ENCODE measurements at places on chromosomes 2 and 18.
A peak's percentile ranks its signal among the peaks of the same experiment; 100 is the strongest.

- peak; percentile 93 for DNase-seq
Observed at GRCh38 chr2:29802986-29803385, 118.4 kb downstream of the ALK start.

GRCh38 chr18:34697233-34697632 lies 12.9 kb upstream of the DTNA start:
- peak; percentile 39 for DNase-seq

DNA sequence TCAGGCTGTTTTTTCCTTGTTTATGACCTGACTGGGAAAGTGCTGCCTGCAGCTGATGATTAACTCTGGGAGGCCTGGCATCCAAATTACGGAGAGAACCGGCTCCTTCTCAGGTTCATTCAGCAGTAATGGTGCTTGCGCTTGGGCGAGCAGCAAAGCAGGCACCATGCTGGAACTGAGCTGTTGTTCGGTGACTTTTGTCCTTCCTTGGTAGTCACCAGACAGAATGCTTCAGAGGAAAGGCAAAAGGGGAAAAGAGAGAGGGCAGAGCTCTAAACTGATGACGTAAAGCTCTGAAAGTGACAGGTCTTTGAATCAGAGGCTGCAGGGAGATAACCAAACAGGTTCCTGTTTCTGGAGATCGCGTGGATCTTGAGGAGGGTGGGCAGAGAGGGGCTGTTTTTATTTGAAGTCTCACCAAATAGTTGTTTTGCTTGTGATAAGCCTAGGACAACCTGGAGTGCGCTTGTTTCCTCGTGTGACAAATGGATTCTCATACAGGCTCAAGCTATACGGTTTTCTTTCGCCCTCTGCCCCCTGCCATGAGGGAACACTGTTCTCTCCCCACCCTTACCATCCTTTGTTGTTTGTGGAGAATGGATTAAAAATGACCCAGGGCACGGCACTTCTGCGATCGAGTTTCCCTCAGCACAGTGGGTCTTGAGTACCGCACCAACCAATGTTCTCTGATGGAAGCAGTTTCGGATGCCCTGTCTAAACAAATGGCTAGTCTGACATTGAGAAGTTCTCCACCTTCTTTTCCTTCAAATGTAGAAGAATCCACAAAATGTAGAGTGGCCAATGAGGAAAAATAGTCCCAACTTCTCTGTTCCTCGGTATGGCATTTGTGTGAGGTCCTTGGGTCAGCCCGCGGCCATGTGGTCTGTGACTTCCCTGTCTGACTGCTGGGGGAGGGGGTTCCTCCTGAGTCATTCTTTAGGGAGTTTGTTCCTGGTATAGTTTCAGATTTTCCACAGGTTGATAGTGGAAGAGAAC lies 1.3 kb downstream of the RASGRP3 start:
- peak; percentile 22 for DNase-seq

DNA sequence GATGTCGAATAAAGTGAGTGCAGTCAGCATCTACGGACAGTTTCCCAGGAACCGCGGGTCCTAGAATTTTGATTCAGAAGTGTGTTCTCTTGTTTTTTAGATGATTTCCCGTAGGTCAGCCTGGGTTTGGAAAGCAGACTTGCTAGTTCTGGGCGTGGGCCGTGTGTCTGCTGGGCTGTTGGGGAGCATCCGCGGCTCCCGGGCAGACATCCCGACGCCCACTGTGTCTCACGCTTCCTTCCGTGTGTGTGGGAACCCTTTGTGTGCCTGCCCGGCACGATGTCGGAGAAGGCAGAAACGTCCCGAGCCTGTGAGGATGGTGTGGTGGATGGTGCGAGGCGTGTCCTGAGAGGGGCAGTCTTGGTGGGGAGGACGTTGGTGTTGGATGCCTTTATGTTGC lies 18.4 kb downstream of the CTDP1 start:
- no peak for DNase-seq

DNA sequence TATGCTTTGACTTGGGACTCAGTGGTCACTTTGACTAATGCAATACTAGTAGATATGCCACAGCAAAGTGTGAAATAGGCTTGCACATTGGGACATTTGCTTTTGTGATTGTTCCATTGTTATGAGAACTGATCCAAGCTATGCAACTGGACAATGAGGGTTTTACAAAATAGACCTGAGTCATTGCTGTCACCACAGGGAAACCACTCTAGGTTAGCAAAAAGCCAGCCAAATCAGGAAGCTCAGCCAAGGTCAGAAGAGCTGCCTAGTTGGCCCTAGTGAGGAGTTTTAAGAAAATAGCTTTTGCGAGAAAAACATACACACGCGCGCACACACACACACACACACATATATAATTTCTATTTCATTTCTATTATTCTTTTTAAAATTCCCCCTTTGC lies 452.4 kb upstream of the CDH7 start:
- DNase-seq = no peak

DNA sequence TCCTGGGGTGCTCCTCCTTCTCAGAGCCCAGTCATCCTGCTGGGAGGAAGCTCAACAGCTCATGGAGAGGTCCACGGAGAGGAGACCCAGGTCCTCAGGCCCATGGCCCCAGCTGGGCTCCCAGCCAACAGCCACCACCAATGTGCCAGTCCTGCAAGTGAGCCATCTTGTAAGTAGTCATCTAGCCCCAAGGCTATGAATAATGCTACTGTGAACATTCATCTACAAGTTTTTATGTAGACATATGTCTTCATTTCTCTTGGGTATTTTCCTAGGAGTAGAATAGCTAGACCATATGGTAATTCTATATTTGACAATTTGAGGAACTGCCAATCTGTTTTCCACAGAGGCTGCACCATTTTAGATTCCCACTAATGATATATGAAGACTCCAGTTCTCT lies 166.1 kb downstream of the MTCL1 start:
- no peak for DNase-seq

DNA sequence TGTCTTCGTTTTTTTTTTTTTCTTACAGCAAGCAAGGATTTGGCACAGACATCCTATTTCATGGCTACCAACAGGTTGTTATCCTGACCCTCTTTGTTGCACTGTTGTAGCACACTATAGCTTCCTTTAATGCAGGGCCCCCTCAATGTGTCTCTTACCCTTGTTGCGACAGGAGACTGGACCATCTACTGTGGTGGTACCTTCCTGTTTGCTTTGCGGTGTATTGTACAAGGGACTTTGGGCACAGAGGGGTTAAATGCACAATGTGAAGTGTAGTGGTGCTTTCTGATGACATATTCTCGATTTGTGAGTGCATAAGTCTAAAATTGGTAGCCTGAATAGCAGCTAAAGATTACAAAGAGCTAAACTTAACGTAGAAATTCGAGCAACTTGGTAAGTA lies 27.5 kb downstream of the CCNT2 start:
- DNase-seq = no peak

DNA sequence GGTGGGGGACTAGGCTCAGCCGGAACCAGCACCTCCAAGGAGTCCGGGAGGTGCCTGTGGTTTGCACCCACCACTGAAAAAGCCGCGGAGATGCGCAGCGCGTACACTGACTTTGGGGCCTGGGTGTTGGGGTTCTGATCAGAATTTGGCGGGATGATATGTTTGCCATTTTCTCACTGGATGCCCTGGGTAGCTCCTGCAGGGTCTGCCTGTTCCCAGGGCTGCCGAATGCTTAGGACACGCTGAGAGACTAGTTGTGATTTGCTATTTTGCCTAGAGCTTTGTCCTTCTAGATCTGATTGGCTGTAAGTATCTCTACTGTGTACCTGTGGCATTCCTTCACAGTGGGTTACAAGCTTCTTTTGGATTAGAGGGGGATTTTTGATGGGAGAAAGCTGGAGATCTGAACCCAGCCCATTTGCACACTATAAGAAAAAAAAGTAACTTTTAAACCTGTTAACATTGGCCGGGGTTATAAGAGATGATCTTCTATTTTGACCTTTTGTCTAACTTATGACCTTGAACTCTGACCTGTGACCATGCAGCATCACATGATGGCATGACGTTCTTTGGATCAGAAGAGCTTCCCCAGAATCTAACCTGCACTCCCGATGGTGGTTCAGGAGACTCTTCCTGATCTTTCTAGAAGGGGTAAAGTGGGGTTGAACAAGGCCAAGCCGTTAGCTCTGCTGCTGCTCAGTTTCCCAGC lies 1.6 kb downstream of the KCNE4 start:
- DNase-seq = no peak

GRCh38 chr2:223396993-223397392 lies 205.2 kb downstream of the SCG2 start:
- no peak for DNase-seq

Data from astrocyte of the hippocampus (primary cell).